ENCODE measurements at places on chromosomes 6 and 20.
A peak's percentile ranks its signal among the peaks of the same experiment; 100 is the strongest.

DNA sequence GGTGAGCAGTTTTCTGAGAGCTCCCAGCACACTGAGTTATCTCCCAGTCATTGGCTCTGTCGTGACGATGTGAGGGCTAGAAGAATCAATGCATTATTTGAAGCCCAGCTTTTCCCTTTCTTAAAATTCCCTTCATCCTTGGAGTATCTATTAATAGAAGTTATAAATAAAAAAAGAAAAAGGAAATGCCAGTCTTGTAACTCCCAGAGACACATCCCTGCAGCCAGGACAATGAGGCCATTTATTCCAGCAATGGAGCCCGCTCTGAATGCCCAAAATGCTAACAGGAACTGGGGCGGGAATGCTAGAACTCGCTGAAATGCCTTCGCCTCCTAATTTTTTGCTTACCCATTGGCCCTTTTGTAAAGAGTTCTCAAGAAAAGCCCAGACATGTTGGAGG lies 305.8 kb downstream of the TFAP2C start:
- DNase-seq: no peak

GRCh38 chr20:39983655-39984054 lies 705.4 kb downstream of the MAFB start:
- DNase-seq: no peak

- DNase-seq: peak; percentile 43
These were observed 217.0 kb downstream of the DLL1 start for GRCh38 chr6:170073846-170074245.

DNA sequence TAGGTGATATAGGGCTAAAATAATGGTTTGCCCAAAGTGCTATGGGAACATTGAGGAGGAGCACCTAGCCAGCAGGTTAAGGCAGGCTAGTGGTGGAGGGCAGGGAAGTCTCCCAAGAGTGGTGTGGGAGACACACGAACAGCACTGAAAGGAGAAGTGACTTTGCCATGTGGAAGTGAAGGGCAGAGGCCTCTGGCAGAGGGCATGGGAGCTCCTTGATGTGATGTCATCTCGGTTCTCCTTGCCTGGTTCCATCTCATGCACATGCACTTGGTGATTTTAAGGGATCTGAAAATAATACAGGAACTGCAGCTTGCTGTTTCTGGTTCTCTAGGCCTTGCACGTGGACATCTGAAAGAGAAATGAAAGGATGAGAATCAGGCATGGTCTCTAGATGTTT lies 4.7 kb upstream of the MAP3K4 start:
- DNase-seq: no peak

- DNase-seq: no peak
These were observed 9.8 kb downstream of the RHAG start for GRCh38 chr6:49626811-49627210.

- DNase-seq: no peak
These were observed 109.2 kb downstream of the CDYL start for GRCh38 chr6:4885341-4885933.

DNA sequence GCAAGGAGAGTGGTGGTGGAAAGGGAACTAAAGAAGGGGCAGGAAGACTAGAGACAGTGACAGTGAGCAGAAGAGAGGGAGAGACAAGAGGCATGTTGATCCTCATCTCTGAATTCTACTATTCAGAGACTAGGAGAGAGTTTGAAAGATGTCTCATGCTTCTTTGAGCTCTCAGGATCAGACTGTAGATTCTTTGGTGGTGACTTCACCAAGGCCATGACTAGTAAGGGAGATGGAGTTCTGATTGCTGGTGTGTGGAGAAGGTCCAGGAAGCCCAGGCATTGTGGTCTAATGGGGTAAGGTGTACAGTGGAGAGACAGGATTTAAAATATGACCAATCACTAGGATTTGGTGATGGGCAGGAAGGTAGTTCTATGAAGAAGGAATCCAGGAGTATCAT lies 713 bp downstream of the WFDC9 start:
- DNase-seq: no peak

- peak; percentile 60 for DNase-seq
These were observed 12.8 kb upstream of the SDCBP2 start for GRCh38 chr20:1341561-1342265.

- no peak for DNase-seq
These were observed 153.5 kb downstream of the CFAP61 start for GRCh38 chr20:20205862-20206236.

DNA sequence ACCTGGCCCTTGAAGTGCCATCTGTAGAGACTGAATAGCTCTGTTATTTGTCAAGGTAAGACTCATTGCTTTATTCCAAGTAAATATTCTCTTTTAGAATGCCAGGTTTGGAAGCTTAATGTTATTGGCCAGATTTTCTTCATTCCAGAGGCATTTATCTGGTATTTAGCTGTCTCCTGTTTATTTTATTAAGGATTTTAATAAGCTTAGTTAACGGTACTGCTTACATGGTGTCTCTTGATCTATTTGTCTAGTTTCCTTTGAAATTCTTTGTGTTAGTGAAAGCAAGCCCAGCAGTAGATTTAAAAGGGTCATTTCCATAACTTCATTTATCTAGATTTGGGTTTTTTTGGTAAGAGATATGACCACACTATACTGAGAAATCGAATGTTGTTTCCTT lies 7.7 kb downstream of the RALY start:
- no peak for DNase-seq

DNA sequence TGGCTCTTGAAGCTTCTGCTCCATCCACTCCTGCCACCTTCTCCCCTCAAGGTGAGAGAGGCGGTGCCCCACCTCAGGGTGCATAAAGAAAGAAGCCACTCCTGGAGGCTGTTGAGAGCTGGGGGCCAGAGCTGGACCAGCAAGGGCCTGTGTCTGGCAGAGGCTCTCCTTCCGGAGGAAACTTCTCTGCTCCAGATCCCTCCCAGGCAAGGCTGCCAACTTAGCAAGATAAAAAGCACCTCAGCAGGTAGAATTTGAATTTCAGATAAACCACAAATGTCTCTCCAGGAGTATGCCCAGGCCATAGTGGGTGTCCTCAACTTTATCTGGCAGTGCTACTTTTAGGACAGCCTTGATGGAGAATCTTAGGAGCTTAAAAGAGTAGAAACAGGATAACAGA lies 13.8 kb downstream of the UNC93A start:
- no peak for DNase-seq

- DNase-seq: peak; percentile 60
These were observed at the start of gene HMGCLL1 for GRCh38 chr6:55578537-55579363. Gene HMGCLL1 (minus strand): TSS chr6:55579192. CDS start chr6:55579055, 137 bp downstream.

DNA sequence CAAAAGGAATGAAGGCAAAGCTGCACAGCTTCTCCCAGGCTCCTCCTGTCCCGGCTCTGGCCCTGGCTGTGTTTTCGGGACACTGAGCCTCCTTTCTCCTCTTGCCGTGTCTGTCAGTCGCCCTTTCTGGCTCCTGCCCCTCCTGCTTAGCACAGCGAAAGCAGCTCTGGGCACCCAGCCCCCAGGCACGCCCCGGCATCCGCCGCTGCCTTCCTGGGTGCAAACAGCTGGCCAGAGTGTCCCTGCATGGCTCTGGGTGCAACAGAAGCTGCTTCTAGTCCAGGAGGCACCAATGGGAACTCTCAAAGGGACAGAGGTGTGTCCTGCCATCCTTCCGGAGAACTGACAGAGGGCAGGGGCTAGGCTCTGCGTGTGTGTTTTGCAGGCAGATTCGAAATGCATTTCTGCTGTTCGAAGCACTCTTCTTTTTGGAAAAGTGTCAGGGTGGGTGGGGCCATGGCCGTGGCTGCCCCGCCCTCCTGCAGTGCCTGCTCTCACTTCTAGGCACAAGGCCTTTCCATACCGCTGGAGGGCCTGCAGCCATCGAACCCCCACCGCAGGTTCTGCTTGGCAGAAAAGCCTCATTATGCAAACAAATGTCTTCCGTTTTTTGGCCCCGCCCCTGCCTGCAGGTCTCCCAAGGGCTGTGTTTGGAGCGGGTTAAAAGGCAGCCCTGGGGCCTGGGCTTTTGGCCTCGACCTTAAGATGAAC lies 15.5 kb downstream of the COL9A3 start:
- DNase-seq: peak; percentile 80

DNA sequence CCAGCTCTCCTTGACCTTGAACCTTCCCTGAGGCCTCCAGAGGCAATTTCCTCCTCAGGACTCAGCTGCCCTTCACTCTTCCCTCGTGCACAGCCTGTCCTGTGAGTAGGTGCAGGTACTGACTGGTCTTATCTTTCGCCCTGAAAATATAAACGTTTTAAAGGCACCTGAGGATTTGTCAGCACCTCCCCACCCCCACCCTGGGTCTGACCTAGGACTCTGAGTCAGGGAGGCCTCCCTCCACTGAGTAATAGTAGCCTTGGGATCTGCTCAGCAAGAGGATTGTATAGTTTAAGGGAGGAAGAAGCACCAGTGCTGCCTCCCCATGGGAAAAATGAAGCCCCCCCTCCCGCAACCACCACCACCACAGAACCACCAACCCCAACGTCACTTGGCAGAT lies 54.6 kb downstream of the PPARD start:
- DNase-seq: no peak

DNA sequence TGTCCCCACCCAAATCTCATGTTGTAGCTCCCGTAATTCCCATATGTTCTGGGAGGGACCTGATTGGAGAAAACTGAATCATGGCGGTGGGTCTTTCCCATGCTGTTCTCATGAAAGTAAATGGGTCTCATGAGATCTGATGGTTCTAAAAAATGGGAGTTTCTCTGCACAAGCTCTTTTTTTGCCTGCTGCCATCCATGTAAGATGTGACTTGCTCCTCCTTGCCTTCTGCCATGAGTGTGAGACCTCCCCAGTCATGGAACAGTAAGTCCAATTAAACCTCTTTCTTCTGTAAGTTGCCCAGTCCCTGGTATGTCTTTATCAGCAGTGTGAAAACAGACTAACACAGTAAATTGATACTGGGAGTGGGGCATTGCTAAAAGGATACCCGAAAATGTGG lies 1218.4 kb upstream of the CITED2 start:
- DNase-seq: no peak

DNA sequence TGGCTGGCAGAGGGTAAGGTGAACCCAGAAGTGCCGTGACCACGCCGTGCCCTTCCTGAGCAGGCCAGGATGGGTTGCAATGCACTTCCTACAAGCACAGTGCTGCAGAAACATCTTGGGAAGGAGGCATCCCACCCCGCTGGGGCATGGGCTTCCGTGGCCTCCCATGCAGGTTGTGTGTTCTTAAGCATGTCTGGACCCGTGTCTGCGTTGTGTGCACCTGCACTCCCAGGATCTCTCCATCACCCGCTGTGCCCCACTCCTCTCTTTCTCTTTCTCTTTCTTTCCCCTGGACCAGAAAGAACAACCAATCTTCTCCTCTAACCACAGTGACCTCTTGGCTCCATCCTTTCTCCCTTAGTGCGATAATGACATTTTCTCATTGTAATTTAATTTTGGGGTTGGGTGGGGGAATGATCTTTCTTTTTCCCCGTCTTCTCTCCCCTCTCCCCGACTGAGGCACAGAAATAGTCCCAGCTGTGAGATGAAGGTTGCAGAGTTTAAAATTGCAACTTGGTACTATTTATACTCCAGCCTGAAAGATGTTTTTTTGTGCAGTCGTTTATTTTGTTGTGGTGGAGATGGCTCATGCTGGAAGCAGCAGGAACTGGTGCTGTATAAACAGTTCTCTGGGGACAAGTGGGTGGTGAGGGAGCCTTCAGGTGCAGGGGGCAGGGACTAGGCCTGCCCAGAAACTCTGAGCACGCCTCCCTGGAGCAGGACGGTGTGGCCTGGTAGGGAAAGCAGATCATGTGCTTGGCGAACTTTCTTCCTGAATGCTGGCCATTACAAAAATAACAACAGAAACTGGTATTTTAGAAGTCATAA lies 20.5 kb downstream of the BCAS4 start:
- peak; percentile 92 for DNase-seq

DNA sequence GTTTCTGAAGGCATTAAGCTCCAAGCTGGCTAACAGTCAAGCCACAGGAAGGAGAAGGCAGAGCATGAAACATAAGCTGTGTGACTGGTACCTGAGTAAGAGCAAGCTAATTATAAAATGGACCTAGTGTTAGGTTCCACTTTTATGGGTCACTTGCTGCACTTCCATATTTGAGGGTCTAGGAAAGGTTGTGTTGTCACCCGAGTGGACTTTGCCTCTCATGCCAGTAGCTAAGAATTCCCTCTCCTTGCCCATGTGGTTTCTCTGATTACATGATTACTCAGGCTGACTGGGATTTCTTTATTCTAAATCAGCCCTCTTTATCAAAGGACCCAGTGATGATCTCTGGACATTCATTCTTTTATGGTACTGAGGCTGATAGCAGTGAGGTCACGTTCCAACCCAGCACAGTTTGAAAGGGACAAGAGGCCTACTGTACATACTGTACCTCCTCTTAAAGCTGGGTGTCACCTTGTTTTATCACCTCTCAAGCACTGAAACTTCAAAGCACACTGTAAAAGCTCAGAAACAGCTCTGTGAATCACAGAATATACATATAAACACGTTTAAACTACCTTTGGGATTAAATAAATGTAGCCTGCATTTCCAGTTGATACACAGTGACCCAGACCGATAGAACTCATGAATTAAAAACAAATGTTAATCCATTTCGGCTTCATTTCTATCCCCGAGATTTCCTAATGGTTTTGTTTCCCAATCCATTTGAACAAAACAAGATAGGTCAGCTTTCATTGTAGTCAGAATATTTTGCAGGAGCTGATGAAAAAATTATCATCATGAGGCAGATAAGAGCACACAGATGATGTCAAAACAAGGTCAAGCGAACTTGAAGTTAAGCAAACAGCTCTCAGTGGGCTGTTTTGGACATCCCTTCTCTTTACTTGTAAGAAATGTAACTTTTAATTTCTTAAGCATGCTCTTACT lies 96.5 kb downstream of the ALDH8A1 start:
- DNase-seq: peak; percentile 79

- no peak for DNase-seq
These were observed 34.0 kb downstream of the NCOA6 start for GRCh38 chr20:34791289-34792020.

DNA sequence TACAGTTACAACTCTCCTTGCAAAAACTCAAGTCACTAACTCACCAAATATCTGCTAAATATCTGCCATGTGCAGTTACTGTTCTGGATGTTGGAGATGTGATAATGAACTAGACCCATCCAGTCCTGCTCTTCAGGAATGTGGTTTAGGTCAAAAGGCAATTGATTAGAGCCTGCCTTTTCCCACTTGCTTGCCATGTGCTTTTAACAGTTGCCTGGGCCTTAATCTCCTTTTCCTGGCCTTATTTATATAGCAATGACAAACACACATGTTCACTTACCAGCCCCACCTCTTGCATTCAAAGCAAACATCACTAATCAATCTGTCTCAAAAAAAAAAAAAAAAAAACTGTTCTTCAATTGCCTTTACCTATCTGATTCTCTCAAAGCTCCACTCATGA lies 199.2 kb downstream of the ZNF217 start:
- no peak for DNase-seq

DNA sequence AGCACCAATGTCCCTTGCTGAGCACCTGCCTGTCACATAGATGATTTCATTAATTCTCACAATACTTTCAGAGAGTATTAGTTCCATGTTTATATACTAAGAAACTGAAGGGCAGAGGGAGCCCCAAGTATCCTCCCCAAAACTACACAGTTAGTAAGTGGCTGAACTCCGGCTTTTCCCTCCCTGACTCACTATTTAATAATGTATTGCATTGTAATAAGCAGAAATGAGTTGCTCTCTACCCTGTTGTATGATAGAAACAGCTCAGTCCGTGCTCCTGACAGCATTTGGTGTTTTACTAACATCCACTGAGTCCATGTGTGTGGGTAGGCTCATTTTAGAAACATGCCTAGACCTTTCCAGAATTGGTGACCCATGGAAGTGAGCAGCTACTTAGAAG lies 76.8 kb downstream of the OLIG3 start:
- peak; percentile 15 for DNase-seq

GRCh38 chr20:46157625-46158024 lies 39.5 kb downstream of the CD40 start:
- no peak for DNase-seq

- no peak for DNase-seq
These were observed 57.1 kb upstream of the BTN3A2 start for GRCh38 chr6:26307850-26308249.

Data from osteoblast (primary cell).